ENCODE measurements at places on chromosomes 11 and 22.

DNA sequence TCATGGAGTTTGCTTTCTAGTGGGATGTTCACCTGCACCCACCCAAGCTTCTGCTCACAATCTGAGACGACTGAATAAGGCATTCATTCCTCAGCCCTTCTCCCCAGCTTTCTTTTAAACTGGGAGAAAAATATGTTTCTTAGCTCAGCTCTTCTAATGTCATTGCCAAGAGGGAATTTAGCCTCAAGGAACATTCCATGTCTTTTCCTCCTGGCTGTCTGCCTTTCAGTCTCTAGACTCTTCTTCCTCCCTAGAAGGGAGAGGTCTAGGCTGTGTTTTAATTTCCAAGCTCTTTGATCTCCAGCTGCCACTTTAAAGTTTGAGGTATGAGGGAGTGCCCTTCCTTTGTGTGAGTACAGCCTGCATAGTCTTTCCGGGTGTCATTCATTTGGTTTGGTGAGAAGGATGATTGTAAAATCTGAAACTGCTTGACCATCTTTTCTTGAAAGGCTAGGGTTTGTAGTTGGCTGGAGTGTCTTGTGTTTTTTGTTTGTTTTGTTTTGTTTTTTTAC lies 11.7 kb upstream of the HTATIP2 start:
- DNase-seq: no peak

DNA sequence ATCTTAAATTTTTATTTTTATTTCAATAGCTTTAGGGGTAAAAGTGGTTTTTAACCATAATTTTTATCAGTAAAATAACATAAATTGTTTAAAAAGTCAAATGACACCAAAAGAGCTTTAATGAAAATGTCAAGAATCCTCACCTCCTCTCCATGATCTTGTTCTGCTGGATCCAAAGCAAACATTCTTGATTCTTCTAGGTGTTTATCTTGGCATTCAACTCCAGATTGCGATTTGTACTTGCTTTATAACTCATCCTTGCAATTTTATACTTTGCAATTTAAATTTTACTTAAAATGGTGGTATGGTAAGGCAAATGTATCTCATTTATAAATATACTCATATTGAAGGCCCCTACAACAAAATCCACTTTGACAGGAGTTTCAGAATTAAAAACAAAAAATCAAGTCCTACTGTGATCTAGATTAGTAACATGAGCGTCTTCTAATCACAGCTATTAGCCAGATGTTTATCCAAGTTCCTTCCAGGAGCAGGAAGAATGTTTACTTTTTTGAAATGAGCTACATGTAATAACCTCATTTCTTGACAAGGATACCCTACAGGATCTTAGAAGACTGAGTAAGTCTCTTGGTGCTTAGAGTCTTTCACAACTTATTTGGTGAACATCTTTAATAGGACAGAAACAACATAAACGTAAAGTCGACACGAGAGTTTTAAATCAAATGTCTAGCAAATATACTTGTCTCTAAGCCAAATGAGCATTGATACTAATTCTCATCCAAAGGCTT lies 72.4 kb upstream of the CARD18 start:
- no peak for DNase-seq

GRCh38 chr11:131533998-131534397 lies 163.6 kb downstream of the NTM start:
- no peak for DNase-seq

- DNase-seq: no peak
Measured at GRCh38 chr11:75463106-75463774, 30.2 kb upstream of the KLHL35 start.

GRCh38 chr11:28439403-28439802 lies 331.2 kb downstream of the METTL15 start:
- DNase-seq: no peak

GRCh38 chr11:19680829-19681368 lies 31.7 kb upstream of the NAV2 start:
- DNase-seq: no peak
